Upper lobe of left lung (tissue), 6 donors: ENCODE measurements at places on chromosomes 3 and 15.

- DNase-seq: no peak
These were observed 62.6 kb upstream of the PDZRN3 start for GRCh38 chr3:73687106-73688004.

DNA sequence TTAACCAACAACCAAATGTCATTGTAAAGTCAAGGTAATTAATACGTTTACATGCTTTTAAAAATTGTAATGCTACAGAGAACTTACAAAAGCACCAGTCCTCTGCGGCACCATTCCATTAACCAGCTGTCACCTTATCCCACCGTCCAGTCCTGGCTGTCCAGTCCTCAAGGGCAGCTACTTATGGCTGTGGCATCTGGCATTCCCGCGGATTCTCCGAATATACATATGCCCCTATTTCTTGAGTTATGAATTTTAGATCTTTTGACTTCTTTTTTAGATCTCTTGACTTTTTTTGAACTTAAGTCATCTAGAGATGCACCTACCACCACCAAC, 382 bp upstream of the POMGNT2 start:
- no peak for DNase-seq

DNA sequence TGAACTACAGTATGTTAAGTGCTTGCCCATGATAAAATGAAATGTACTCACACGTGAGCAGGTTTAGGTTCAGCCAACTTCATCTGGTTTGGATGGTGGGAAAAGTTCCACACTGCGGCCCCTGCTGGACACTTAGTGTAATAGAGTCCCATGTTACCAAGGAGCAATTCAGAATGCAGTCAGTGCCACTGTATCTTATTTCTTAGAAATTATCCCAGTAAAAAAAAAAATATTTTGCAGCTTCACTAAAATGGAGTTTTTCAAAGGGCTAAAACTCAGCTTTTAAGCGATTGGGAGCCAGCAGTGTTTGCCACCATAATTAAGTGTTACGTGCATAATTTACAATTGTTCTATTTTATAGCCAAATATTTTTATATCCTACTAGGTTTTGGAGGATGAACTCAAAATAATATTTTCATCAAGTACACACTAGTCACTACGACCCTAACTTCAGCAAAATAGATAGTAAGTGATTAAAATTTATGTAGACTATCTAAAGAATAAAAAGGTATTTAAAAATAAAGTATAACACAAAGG, 371.7 kb upstream of the GBE1 start:
- DNase-seq: no peak

DNA sequence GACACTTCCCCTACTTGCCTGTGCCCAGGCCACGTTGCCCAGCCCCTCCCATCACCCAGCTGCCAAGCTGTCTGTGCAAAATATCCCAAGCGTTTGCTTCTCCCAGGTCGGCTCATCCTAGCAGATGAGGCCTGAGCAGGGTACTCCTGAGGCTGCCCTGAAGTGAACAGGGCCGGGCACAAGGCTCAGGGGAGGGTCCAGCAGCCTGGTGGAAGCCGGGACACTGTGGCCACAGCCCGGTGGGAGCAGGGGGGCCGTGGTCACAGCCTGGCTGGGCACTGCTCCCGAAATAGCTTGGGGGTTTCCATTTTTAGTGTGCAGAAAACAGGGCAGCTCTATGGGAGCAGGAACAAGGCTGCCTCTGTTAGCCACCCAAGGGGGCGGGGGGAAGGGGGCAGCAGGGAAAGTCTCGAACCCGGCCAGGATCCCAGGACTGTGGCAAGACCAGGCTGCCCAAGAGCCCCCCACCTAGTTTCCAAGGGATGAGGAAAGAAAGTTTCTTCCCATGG, 3.4 kb downstream of the PLXNB1 start:
- DNase-seq: no peak

- no peak for DNase-seq
These were observed 130.2 kb upstream of the LMOD3 start for GRCh38 chr3:69252631-69253030.

- no peak for DNase-seq
These were observed 46.7 kb downstream of the SV2B start for GRCh38 chr15:91146728-91147127.
